ENCODE measurements at places on chromosomes 5 and 9.

DNA sequence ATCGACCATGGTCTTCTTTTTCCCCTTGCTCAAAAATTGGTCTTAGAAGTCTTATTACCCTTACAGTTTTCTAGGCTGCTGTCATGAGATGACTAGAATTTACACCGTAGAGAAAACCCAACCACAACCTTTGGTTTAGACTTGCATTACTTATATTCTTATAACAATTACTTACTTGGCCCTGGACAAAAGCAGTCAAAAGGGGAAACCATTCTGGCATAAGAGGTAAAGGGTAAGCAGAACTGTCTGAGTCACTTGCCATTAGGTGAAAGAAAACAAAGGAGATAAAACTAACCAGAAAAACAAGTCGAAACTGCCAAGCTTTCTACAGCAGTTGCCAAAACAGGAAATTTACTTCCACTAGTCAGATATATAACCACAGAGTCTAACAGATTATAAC, 17.9 kb downstream of the TMEM245 start:
- DNase-seq = no peak

DNA sequence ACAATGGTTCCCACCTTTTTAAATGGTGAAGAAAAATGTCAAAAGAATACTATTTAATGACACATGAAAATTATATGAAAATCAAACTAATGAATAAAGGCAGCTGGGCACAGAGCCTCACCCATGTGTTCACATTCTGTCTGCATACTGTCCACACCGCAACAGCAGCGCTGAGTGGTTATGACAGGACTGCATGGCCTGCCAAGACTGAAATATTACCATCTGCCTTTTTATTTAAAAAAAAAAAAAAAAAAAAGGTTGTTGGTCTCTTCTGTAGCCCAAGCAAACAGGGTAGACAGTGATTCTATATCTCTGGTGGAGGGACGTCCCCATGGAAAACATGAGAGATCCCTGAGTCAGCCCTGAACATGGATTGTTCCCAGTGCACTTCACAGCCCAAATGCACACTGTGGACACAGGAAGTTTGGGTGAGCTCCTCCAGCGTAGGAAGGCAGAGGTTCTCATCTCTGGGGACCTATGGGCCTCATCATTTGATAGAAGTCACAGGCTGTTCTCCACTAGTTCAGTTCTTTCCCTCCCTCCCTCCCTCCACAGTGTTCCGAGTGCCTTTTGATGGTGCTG, 44.9 kb upstream of the SHC3 start:
- DNase-seq = no peak

- DNase-seq = no peak
Observed at GRCh38 chr5:76801159-76801802, 17.5 kb upstream of the F2RL1 start.

GRCh38 chr5:108729242-108729615, 18.5 kb upstream of the FER start:
- DNase-seq = no peak

- no peak for DNase-seq
Observed at GRCh38 chr5:43774881-43775399, 172.0 kb downstream of the NNT start.

DNA sequence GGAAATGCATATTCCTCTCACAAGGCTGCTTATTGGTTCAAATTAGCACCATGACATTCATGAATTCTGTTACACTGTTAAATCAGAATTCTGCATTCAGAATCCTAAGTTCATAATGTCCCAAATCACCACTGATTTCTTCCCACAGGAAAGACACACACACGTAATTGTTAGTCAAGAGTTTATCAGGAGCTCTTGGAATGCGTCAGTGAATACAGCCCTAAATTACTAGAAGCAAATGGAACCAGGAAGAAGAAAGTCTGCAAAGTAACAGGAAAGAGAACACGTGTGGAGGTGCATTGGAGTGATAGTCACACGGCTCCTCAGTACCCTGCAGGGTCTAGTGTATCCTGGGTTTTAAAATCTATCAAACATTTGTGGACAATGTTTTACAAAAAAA, 110.2 kb downstream of the ANXA2R start:
- DNase-seq = no peak

- DNase-seq = no peak
Observed at GRCh38 chr9:115155037-115155436, 37.1 kb upstream of the TNC start.

- no peak for DNase-seq
Observed at GRCh38 chr5:40984884-40985283, 75.6 kb downstream of the C7 start.

- no peak for DNase-seq
Observed at GRCh38 chr5:125433457-125433856, 687.0 kb upstream of the ZNF608 start.

DNA sequence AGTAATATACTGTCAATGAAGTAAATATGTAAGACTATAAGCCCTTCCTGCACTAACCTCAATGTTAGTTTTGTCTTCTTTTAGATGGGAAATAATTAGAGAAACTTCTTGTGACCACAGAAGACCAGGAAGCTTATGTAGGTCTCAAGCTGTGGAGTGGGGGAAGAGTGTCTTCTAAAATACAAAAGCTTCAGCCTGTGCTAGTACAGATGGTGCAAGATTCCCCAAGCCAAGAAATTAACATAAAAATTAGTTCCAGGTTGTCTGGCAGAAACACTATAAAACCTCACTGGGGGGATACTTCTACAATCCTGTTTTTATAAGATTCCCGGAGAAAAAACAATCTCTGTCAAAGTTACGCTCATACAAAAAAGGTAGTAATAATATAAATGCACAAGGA, 103.6 kb downstream of the FNBP1 start:
- DNase-seq = no peak

- DNase-seq = no peak
Observed at GRCh38 chr9:129489838-129490582, 130.9 kb downstream of the C9orf50 start.

GRCh38 chr9:86410281-86410680, 56.1 kb upstream of the TUT7 start:
- no peak for DNase-seq

DNA sequence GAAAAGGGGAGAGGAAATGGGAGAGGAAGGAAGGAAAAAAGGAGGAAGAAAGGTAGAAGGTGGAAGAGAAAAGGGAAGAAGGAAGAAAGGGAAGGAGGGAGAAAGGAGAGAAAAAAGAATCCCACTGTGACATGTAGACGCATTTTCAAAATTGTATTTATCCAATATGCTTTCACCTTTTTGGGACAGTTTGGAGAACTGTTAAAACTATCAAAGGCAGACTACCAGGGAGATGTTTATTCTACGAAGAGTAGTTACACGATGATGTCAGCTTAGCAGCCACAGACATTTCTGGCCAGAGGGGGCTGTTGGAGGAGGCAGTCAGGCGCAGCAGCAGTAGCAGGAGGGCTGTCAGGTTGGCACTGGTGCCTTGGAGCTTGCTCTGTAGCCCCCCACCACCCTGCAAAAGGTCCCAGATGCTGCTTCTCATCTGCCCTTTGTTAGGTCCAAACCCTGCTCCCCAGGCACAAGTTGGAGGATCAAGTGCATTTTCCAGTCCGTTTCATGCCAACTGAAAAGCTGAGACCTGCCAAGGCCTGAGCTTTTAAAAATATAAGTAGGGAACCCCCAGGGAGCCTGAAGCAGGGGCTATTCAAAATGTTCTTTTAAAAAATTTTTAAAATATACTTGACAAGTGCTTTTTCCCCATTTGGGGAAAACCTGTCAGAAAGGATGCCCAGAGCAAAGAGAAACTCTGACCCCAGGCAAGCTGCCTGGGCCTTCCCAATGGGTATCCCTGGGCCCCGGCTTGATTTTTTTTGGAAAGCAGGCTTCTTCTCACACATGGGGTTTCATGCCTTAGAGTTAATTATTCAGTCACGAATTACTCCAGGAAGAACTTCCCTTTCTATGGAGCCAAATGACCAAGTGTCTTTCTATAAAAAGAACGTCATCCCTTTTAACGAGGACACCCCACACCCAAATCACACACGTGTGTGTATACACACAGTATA, 203.3 kb downstream of the SLIT3 start:
- no peak for DNase-seq

GRCh38 chr5:116343961-116344360, 230.7 kb downstream of the SEMA6A start:
- no peak for DNase-seq

DNA sequence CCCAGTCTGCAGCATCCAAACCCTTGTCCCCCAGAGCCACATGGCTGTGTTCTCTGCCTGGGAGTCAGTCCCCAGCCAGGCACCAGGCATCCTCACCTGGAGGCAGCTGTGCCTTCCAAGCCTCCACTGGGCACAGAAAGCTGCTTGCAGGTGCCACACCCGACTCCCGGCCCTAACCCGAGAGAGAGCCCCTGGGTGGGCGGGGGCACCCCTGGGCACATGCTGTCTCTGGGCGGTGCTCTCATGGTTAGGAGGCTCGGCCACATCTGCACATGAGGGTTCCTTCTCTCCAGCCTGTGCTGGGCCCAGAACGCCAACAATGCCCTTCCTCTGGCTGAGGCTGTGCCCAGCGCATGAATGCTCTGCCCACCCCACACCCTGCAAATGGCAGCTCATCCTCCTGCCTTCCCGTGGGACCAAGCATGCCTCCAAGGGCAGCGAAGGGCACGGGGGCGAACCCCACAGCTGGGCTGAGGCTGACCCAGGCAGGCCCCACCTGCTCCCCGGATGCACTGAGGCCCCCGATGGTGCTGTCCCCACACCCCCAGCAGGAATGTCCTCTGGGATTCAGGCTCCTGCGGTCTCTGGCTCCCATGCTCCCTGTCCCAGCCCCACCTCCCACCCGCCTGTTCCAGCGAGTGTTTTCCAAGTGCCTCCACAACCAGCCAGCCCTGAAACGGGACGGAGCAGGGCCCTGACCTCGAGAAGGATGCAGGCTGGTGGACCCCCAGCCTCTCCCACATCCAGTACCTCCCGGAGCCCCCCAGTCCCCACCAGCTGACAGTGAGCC, 22.5 kb upstream of the CAMSAP1 start:
- no peak for DNase-seq

DNA sequence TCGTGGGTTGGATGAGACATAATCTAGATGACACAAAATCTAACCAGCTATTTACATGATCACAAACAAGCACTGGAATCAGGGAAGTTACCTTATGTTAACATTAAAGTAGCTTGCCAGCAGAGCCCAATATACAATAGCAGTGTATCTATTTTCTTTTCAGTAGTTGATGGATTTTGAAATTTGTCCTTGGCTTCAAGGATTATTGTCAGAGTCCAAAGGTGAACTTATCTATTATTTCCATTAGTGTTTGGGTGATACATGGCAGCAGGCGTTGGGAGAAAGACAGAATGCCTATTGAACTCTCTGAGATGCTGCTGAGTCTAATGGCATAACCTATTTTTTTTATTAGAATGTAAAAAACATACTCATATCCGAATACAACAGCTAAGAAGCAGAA, 223.2 kb upstream of the ACTBL2 start:
- no peak for DNase-seq

DNA sequence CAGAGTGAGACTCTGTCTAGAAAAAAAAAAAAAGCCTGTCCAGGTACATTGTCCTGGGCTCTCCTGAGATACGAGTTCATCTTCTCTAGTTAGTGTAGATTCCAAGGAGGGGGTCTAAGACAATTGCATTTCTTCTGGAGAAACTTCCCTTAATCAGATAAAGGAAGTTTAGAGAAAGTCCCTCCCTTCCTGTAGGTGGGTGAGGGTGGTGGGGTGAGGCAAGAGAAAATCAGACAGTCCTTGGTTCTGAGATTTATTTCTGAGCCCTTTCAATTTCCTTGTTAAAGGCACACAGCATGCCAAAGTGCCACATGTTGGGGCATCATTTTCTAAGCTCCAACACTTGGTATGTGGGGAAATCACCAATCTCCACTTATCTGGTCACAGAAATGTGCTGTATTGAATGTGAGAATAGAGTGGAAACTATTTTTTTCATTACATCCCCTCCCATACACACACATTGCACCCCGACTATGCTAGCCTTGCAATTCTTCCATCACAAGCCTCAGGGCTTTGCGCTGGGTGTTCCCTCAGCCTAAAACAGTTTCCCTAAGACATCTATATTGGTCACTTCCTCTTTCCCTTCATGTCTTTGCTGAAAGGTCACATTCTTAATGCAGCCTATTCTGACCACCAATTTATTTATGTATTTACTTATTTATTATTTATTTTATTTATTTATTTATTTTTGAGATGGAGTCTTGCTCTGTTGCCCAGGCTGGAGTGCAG, 5.1 kb upstream of the TUT7 start:
- DNase-seq = no peak

- DNase-seq = no peak
Observed at GRCh38 chr5:176413709-176414191, 2.6 kb downstream of the CLTB start.

DNA sequence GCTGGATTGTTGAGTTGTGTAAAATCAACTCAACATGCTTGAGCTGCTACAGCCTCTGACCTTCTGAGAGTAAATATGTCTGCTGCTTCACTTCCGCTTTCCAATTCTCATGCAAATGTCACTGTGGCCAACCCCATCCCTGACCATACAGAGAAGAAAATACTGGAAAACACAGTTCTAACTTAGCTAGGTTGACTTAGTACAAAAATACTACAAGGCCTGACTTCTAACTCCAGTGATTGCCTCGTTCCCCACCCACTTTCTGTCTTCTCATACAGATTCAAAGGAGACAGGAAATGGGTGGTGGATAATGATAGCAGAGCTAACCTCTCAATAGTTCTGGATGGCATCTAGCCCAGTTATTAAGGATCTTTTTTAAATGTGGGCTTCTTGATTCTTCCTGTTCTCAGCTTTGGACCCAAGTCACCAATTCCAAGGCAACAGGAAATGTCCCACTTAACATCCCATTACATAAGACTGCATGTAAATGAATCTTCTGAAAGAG, 226.6 kb upstream of the SLC24A2 start:
- no peak for DNase-seq

GRCh38 chr5:107565791-107566767, 104.7 kb downstream of the EFNA5 start:
- no peak for DNase-seq

GRCh38 chr5:13480834-13481233, 463.7 kb downstream of the DNAH5 start:
- DNase-seq = no peak

DNA sequence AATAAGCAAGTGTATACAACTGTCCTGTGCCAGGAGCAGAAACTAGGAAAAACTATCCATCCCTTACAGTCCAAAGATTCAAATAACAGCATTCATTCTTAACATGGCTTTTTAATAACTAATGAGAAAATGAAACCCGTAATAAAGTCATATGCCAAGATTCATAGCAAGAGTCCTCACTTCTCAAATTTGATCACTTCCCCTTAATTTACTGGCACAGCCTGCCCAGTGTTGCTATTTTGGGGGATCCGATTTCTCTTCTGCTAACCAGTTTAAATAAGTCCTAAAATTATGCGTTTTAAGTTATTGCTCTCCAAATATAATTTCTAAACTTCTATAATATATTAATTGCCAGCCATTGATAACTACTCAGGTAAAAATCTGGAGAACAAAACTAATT, 177.0 kb upstream of the PTGER4 start:
- no peak for DNase-seq

All from GM12892 (cell line).